ENCODE measurements at places on chromosomes 6 and 20.

- DNase-seq = no peak
These were observed 140.7 kb upstream of the MCHR2 start for GRCh38 chr6:100134703-100135102.

DNA sequence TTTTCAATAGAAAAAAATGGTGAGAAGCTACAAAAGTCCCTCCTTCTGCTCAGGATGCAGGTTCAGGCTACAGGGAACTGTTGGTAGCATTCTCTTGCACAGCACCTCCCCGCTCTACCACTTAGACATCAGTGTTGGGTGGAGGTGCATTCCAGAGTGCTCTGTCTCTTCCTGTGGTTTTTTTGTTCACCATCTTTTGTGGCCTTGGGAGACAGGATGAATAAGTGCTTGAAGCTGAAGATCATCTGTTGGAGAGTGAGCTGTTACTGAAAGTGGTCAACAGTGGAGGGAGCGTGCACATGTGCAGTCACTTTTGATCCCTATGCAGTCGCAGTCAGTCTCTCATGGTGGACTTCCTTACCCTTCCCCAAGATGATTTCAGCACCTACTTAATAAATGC, 16.6 kb upstream of the BTBD3 start:
- no peak for DNase-seq

GRCh38 chr6:166625356-166625755, 1.7 kb downstream of the RPS6KA2 start:
- no peak for DNase-seq

DNA sequence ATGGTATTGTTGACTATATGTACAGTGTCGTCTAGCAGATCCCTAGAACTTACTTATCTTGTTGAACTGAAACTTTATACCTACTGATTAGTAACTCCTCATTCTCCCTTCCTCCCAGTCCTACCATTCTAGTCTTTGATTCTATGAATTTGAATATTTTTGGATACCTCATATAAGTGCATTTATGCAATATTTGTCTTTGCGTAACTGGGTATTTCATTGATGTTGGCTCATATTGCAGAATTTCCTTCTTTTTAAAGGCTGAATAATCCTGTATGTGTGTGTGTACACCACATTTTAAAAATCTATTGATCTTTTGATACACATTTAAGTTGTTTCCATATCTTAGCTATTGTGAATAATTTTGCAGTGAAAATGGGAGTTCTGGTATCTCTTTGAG, 119.9 kb downstream of the SOX4 start:
- DNase-seq = no peak

All from activated naive CD8-positive, alpha-beta T cell treated with anti-CD3 and anti-CD28 coated beads, Interleukin-2, amount 50 U/mL, for 24 hours (primary cell).